ENCODE measurements at places on chromosomes 2 and 18. TPM values are rescaled to one million over a fixed set of nuclear protein-coding genes. Genes with fewer than 3 reads are reported as not detected.
A peak's percentile ranks its signal among the peaks of the same experiment; 100 is the strongest.

Gene IL36RN
- total RNA-seq = not detected

- H3K4me1 ChIP-seq = peaks cover 5% of the 10 kb centered on the region
- no peak for DNase-seq
- H3K36me3 ChIP-seq = no peaks in the 10 kb centered on the region
- H3K27ac ChIP-seq = no peak overlapping the region
- no peak overlapping the region for H3K4me3 ChIP-seq
Measured at GRCh38 chr18:59837586-59837985, 62.2 kb upstream of the PMAIP1 start.

DNA sequence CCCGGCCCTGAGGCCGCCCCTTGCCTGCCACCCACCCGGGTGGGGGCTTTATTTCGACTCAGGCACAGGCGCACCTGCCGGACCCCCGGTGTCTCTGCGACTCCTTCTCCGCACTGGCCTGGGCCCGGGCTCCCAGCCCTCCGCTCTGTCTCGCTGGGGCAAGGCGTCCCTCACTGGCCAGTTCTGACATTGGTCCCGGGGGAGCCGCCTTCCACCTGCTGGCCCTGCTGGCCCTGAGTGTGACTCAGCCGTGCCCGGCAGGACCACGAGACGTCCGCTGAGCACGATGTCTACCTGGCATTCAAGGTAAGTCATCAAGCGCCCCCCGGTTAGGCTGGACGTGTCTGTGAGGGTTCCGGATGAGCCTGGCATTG is 131.5 kb upstream of the CTDP1 start:
- no peak for DNase-seq
- H3K4me1 ChIP-seq = no peaks in the 10 kb centered on the region
- H3K4me3 ChIP-seq = no peak overlapping the region

Gene IL37
- total RNA-seq = not detected

DNA sequence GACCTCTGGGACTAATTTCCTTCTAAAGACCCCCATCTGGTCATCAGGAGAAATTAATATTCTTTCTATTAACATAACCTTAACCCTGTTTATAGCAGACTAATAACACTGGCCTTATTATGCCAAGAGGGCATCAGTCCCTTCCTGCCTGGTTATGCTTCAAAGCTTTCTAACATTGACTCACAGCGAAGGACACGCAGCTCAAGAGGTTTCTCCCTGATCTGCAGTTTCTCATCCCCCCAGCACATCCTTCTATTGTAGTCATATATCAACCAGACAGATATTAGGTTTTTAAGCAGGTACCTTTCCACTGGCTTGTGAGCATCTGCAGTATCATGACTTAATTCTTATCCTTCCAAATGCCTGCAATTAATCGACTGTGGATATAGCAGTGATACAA is 100.0 kb upstream of the CXCR4 start:
- no peak overlapping the region for H3K4me3 ChIP-seq
- DNase-seq = no peak
- peaks cover 11% of the 10 kb centered on the region for H3K4me1 ChIP-seq
- H3K36me3 ChIP-seq = no peaks in the 10 kb centered on the region
- H3K27me3 ChIP-seq = no peaks in the 10 kb centered on the region
- H3K27ac ChIP-seq = peak overlapping the region; percentile 51

Gene LIMS3
- 1.3 TPM for total RNA-seq

Gene TMEM150A
- 7.7 TPM for total RNA-seq

GRCh38 chr2:39732482-39732881 is 46.6 kb downstream of the THUMPD2 start:
- H3K27me3 ChIP-seq = no peaks in the 10 kb centered on the region
- H3K4me1 ChIP-seq = peaks cover 8% of the 10 kb centered on the region
- no peak overlapping the region for H3K27ac ChIP-seq
- no peak for DNase-seq
- no peak overlapping the region for H3K4me3 ChIP-seq

GRCh38 chr2:176152350-176153181 is 1.2 kb downstream of the HOXD4 start:
- no peak for DNase-seq
- H3K4me3 ChIP-seq = no peak overlapping the region
- H3K27ac ChIP-seq = no peak overlapping the region
- peaks cover 92% of the 10 kb centered on the region for H3K27me3 ChIP-seq

GRCh38 chr2:42796427-42797248 is 4.3 kb upstream of the HAAO start:
- no peak overlapping the region for H3K27ac ChIP-seq
- peaks cover 47% of the 10 kb centered on the region for H3K27me3 ChIP-seq
- H3K4me3 ChIP-seq = no peak overlapping the region
- no peak for DNase-seq

DNA sequence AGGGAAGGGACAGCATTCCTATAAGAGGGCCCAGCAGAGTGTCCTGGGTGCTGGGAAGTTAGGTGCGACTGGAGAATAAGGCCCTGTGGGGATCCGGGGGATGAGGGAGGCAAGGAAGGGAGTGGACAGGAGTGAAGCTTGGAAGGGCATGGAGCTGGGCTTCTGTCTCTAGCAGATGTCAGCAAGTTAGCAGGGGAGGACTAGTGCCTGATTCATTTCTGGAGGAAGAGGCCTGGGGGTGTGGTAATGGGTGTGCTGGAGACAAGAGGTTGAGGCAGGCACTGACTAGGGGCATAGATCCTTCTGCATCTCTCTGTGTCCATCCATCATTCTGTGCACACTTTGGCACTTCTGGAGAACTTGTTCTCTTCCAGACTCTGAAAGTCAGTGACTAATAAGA is 134.7 kb downstream of the ACOXL start:
- H3K27ac ChIP-seq = no peak overlapping the region
- peaks cover 2% of the 10 kb centered on the region for H3K36me3 ChIP-seq
- H3K4me3 ChIP-seq = no peak overlapping the region
- peaks cover 25% of the 10 kb centered on the region for H3K4me1 ChIP-seq
- peaks cover 24% of the 10 kb centered on the region for H3K27me3 ChIP-seq

GRCh38 chr2:106577255-106577651 is 90.1 kb downstream of the CD8B2 start:
- no peak for DNase-seq
- H3K4me1 ChIP-seq = peaks cover 14% of the 10 kb centered on the region
- H3K36me3 ChIP-seq = peaks cover 2% of the 10 kb centered on the region
- no peak overlapping the region for H3K27ac ChIP-seq

Gene UGT1A6
- not detected for total RNA-seq

Gene ARHGEF33
- total RNA-seq = not detected

GRCh38 chr2:49702740-49703139 is 548.4 kb upstream of the FSHR start:
- H3K36me3 ChIP-seq = no peaks in the 10 kb centered on the region
- no peaks in the 10 kb centered on the region for H3K27me3 ChIP-seq
- DNase-seq = no peak
- H3K27ac ChIP-seq = no peak overlapping the region
- H3K4me1 ChIP-seq = no peaks in the 10 kb centered on the region
- no peak overlapping the region for H3K4me3 ChIP-seq

GRCh38 chr18:51751901-51752300 is 554.4 kb upstream of the MEX3C start:
- H3K4me1 ChIP-seq = no peaks in the 10 kb centered on the region
- H3K27me3 ChIP-seq = no peaks in the 10 kb centered on the region

GRCh38 chr2:2230433-2230817 is 100.7 kb downstream of the MYT1L start:
- no peak for DNase-seq
- H3K4me1 ChIP-seq = no peaks in the 10 kb centered on the region
- no peak overlapping the region for H3K4me3 ChIP-seq
- no peak overlapping the region for H3K27ac ChIP-seq
- H3K27me3 ChIP-seq = peaks cover 15% of the 10 kb centered on the region

DNA sequence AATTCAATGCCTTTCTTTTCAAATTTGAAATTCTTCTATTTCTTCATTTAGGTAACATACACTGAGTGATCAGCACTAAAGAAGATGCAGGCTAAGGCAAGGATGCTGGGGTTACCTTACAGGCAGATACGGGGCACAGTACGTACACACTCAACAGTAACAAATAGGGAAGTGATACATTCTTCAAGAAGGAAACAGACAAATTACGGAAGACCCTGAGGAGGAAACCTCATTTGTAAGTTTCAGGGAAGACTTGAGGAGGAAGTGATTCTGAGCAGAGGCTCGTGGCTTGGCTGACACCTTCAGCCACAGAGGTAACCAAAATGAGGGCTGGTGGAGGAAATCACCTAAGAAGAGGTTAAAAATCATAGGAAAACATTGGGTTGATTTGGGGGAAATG is 1108.3 kb upstream of the KLHL29 start:
- no peaks in the 10 kb centered on the region for H3K36me3 ChIP-seq
- no peak overlapping the region for H3K27ac ChIP-seq
- no peak for DNase-seq
- no peaks in the 10 kb centered on the region for H3K4me1 ChIP-seq

Gene UGT1A9
- total RNA-seq = not detected

All from T-helper 17 cell (primary cell).